ENCODE measurements at places on chromosomes 3 and 15.

DNA sequence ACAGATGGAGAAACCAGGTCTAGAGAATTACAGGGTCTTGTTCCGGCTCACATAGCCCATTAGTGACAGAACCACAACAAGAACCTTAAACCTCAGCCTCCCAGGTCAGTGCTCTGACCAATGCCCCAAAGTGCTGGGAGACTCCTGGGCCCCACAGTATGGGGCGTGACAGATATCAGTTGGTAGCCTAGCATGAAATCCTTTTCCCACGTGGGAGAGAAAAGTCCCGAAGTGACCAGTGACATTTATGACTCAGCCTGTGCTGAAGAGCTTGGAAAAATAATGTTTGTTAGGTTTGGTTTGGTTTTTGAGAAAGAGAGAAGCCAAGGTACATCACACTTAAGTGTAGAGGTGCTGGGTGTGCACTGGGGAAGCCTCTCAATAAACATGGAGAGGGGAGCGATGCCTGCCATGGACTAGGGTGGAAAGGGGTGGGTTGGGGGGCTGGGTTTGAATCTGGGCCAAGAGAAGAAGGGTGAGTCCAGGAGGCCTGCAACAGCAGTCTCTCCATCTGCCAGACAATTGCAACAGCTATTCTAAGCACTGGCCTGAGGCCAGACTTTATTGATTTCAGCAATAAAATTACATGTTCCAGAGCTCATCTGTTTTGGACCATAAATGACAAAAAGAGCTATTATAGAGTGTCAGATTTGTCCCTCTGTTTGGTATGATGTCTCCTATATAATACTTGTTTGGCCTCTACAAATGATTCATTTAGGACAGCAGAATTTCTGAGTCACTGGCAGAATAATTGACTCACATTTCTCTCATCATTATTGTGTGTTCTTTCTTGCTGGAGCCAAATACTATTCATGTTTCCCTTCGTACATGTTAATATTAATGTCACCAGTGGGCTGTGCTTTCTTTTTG, 43.4 kb downstream of the C2CD4A start:
- DNase-seq: no peak

DNA sequence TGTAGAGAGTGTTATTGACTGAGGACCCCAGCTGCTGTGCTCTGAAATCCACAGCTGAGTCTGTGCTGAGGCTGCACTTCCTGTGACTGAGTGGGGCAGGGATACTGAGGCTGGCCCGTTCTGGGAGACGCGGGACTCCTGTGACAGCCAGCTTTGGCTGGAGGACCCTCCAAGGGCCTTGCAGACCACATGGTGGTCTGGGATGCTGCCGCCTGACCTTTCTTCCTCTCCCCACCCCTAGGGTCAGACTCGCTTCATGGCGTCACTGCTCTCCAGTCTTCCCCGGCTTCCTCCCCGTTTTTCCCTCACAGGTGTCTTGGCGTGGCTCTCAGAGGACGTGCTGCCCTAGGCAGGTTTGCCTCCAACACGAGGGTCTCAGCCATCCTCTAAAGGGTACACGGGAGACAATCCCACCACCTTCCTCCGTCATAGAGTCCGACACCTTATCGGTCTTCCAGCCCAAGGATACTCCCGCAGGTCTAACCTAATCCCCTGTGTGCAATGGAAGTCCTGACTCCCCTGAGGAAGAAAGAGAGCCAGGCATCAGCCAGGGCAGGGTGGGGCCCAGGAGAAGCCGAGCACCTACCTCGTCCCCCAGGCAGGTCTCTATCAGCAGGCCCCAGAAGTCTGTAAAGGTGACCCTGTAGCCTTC, 19.9 kb upstream of the EHD4 start:
- no peak for DNase-seq

- DNase-seq: no peak
Observed at GRCh38 chr3:100523050-100523760, 30.8 kb downstream of the TMEM45A start.

DNA sequence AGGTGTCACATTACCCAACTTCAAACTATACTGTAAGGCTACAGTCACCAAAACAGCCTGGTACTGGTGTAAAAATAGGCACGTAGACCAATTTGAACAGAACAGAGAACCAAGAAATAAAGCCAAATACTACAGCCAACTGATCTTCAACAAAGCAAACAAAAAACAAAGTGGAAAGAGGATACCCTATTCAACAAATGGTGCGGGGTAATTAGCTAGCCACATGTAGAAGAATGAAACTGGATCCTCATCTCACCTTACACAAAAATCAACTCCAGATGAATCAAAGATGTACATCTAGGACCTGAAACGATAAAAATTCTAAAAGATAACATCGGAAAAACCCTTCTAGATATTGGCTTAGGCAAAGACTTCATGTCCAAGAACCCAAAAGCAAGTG, 13.1 kb downstream of the PEAK1 start:
- no peak for DNase-seq

DNA sequence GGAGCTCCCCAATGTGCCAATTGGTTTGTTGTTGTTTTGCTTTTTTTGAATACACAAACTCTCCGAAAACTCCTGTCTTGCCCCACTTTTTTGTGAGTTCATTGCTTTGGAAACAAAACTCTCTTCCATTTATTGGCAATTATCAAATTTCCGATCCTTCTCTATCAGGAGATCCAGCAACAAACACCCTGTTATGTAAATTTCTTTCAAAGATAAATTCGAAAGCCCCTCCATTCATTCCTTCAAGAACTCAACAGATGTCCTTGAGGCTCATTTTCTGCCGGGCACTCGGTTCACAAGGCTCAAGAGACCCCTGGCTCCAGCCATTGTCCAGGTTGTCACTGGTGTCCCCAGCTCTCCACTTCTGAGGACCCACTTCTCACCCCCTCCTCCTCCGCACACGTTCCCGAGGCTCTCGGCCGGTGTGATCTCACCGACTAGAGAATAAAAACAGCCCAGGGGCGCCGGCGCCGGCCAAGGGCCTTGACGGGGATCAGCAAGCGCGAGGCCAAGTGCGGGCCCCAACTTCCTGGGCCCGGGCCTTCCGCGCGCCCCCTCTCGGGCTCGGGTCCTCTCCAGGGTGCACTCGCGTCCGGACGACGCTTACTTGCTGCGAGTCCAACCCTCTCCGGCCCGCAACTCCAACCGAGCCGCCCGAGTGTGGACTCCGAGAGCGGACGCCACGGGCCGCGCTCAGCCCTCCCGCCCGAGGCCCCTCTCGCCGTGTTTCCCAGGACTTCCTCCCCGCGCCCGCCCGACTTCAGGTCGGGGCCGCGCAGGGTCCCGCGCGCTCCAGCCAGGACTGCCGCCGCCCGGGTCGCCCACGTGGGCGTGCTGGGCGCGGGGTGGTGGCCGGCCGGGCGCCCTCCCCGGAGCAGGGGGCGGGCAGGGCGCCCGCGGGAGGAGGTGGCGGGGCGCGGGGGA, 533 bp upstream of the SMAD3 start:
- no peak for DNase-seq

DNA sequence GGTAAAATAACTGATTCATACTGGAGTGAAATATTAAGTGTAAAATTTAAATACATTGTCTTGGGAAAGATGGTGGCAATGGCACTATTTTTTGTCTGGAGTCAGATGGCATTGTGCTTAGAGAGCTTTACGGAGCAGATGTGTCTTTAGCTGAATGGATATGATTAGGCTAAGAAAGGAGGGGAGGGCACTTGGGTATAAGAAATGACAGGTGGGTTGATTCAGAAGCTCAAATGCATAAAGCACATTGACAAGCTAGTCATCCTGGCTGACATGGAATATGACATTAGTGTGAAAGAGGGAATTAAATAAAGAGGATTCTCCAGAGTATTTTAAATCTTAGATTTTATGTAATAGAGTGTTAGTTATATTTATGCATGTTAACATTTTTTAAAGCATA, 570.1 kb upstream of the CBLB start:
- DNase-seq: no peak

DNA sequence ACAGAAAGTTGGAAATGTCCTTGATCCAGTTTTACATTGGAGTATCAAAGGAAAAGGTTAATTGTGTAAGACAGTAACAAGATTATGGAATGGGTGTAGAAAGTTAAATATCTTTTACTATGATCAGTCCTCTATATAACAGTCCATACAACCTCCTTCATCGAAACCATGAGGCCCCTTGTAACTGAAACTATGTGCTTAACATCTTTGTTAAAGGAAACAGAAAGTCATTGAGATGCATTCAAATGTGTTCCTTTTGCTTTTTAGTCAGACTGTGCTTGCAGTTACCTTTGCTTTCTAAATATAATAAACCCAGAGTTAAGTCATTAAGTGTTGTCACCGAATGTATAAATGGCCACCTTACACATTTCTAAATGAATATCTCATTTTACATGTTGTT, 1298.5 kb downstream of the ROBO2 start:
- no peak for DNase-seq

DNA sequence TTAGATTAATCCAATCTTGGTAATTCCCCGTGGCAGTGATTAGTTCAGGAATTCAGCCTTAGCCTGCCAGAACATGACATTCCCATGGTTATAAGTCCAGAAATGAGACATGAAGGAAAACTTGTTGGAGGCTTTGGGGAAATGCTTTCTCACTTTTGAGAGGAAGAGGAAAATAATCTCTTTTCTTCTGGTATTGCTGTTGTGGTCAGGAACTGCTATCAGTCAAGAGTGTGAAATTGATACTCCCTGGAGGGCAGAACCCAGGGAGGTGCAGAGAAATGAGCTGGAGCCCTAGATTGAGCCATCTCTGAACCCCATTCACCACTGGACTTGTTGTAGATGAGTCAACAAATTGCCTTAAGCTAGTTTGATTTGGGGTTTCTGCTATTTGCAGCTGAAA, 38.6 kb upstream of the APH1B start:
- no peak for DNase-seq

- DNase-seq: no peak
Observed at GRCh38 chr15:65646486-65646885, 24.7 kb downstream of the SLC24A1 start.

GRCh38 chr3:86937306-86937791, 53.6 kb downstream of the VGLL3 start:
- no peak for DNase-seq

- DNase-seq: no peak
Observed at GRCh38 chr3:174758943-174759342, 100.2 kb upstream of the NAALADL2 start.

DNA sequence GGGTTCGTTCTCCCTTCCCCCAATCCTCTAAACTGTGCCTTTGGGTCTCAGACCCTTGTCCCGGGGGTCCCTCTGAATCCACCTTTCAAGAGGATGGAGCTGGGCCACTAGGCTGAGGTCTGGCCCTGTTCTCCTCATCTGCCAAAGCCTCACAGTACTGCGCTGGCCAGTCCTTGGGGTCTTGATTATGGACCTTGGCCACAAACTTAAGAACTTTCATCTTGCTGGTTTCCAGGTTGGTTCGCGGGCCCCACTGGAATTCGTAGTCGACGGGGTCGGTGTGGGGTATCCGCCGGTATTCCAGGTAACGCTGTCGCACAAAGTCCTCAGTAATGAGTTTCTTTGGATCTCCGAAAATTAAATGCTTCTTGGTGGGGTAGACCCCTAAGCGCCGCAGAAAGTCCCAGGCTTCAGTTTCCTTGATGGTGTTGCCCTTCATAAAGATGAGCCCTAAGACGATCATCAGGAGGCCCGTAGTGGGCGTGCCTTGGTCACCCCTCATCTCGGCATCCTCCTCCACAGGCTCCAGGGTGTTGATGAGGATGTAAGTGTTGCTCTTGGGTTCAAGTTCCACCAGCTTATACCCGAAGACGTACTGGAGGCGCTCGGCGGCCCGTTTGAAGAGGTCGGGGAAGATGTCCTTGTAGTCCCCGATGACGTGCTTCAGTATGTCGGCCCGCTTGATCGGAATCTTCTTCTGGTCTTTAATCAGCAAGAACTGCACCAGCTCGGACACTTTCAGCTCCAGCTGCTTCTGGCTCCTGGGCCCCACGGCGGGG, 727 bp downstream of the NSMCE3 start:
- peak; percentile 9 for DNase-seq

DNA sequence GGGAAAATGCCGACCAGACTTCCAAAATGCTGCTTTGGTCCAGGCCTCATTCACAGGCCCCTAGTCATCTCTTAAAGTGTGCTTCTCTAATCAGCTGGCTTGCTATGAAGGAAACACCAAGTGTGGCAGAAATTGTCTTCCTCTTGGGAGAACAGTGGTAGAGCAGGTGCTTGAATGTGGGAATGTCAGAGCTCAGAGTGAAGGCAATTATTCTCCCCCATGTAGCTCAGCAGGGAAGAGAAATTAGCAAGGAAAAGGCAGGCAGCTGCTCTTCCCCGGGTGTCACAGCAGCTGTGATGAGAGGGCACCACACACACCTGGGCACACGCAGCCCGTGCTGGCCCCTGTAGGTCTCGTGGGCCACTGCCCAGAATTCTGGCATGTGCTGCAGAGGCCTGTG, 358.5 kb downstream of the WDR72 start:
- no peak for DNase-seq

DNA sequence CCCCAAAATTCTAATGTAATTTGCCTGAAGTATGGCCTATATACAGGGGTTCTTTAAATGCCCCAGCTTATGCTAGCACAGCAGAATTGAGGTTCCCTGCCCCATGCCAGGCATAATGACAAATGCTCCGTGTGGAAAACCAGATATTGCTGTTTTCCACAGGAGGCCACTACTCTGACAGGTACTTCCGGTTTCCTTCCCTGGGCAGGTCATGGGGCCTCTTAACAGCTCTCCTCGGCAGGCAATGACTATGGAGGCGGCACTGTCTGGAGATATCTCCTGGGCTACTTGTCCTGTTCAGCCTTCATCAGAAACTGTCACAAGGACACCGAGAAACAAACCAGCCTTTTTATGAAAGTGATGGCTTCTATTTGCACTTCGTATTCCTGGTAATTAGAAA, 54.8 kb downstream of the SLC7A14 start:
- no peak for DNase-seq

Measured in stimulated activated CD4-positive, alpha-beta T cell treated with anti-CD3 and anti-CD28 coated beads, Interleukin-2, amount 100 ng/mL, for 4 hours (primary cell).